ENCODE measurements at places on chromosomes 5 and 9.

DNA sequence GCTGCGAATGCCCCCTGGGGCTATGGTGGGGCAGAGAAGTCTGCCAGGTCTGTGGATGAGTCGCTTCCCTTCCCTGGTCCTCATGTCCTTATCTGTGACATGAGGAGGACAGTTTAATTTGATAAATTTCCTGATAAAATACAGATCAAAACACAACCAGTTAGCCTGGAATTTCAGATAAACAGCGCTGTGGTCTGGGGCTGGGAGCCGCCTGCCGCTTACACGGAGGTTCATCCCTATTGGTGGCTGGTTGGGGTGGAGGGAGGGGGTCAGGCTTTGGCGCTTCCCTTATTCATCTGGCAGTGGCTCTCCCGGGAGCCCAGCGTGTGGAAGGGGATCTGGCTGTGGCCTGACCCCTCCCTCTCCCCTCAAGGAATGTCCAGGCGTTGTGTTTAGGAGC is 17.9 kb downstream of the CRB2 start:
- no peak for DNase-seq

DNA sequence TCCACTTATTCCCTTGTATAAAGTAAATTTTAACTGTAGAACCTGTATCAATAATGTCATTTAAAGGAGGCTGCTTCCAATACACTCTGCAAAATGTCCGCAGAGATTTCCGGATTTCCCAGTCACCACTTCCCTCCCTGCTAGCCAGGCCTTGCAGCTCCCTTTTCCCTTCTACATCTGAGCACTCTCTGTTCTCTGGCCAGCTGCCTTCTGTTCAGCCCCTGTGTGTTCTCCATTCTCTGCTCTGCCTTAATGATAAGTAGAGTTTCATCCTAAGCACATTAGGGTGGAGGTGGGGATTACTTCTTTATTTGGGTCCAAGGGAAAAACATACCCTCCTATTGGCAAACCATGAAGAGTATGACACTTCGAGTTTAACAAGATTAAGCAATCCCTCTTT is 719.6 kb upstream of the WWC1 start:
- DNase-seq, result no peak

- DNase-seq, result no peak
Observed at GRCh38 chr5:343461-344401, 22.2 kb downstream of the AHRR start.

GRCh38 chr9:99166149-99166548 is 55.6 kb downstream of the ALG2 start:
- no peak for DNase-seq

DNA sequence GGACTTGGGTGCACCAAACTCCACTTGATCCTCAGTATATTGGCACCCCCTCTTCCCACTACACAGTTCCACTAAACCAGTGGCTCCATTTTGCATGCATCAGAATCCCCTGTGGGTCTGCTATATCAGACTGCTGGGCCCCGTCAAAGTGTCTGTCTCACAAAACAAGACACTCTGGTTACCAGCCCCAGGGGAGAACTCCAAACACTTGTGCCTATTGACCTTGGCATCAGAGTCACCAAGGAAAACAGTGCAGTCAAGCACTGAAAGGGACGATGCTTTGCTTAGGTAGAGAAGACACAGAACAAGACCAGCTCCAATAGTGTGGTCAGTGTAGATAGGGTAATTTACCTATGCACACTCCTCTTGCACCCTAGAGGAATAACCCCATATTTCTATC is 205.8 kb upstream of the RAI14 start:
- no peak for DNase-seq

DNA sequence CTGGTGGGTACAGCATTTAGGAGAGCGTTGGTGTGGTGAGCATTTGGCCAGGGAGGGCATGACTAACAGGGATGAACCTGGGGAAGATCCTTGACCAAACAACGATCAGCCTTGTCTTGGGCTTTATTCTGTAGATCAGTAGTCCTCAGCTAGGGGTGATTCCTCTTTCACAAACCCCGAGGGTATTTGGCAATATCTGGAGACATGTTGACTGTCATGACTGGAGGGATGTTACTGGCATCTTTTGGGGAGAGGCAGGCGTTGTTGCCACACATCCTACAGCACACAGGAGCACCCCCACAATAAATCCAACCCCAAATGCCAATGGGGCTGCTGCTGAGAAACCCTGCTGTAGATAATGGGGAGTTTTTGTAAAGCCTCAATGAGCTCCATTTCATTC is 43.9 kb downstream of the OSTF1 start:
- no peak for DNase-seq

DNA sequence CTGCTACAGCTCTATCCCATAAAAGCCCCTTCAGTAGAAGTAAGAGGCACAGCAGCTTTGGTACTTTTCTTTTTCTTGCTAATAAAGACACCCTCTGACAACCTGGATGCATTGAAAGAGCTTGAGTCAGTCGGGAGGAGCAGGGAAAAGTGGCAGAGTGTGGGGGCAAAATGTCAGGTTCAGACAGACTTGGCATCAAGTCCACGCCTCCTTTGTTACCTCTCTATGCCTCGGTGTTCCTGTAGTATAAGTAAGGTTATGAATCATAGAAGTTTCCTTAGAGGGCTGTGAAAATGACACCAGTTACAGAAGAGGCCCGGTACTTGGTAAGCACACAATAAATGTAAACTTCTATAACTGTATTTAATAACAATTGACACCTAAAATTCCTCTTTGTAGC is 133.9 kb downstream of the ESM1 start:
- no peak for DNase-seq

DNA sequence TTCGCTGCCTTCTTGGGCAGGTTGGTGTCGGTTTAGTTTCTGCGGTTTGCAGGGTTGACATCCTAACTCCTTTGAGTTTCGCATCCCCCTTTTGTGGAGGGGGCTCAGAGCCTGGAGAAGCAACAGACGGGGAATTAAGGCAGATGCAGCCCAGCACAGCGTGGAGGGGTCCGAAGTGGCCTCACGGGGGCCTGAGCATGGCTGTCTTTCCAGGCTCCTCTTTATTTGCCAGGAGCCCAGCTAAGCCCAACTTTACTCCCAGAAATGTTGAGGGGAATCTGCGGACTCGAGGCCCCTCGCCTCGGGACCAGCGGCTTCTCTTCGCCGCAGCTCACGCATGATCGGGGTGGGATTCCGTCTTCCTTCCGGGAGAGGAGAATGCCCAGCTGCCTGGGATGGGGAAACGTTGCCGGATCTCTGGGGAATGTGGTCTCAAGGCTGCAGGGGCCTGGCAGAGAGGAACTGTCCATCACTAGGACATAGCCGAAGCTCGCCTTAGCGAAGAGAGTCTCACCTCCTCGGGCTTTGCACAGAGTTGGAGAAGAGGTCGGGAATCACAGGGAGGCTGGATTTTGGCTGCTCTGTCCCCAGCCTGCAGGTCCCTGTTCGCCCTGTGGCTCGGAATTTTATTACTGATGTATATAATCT is 1.3 kb downstream of the RAI14 start:
- no peak for DNase-seq

DNA sequence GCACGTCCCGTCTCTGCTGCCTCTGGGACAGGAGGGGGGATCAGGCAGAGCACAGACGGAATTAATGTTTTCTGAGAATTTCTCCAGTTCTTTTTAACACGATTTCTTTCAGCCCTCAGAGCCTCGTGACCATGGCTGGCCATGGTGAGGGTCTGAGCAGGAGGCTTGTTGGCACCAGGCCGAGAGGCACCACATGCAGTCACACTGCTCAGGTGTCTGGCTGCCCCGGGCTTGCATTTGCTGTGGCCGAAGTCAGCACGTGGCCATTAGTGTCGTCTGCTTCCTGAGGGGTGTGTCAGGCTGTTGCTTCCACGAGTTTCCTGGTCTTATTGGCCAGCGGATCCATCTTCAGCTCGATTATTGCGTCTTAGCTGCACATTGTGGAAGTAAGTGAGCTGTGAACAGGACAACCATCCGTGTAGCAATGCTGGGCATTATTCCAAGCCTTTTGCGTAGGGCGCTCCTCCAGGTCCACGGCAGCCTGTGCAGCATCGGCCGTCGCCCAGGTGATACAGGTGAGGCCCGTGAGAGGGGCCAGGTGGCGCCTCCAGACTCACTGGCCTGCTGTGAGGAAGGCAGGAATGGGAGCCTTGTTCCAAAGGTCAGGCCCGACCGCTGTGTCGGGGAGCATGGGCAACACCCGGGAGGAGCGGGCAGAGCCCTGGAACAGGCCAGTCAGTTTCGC is 114.2 kb upstream of the CACNA1B start:
- DNase-seq, result no peak

DNA sequence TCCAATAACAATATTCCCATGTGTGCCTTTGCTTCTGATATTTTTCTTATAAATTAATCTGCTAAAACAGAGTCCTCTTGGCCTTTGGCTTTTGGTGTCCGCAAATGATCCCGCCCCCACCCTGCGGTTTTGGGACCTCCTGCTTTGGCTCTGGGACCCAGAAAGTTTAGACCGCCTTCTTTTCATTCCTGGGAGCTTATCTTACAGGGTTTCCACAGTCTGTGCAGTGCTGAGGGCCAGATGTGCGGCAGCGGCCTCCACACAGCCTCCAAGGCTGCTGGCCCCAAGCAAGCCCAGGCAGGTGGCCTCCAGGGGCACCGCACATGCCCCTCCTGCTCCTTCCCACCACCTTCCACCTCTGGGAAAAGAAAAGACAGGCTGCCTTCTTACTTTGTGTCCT is 191.5 kb downstream of the ERCC6L2 start:
- no peak for DNase-seq

GRCh38 chr5:20608567-20608966 is 620.6 kb upstream of the CDH18 start:
- no peak for DNase-seq

DNA sequence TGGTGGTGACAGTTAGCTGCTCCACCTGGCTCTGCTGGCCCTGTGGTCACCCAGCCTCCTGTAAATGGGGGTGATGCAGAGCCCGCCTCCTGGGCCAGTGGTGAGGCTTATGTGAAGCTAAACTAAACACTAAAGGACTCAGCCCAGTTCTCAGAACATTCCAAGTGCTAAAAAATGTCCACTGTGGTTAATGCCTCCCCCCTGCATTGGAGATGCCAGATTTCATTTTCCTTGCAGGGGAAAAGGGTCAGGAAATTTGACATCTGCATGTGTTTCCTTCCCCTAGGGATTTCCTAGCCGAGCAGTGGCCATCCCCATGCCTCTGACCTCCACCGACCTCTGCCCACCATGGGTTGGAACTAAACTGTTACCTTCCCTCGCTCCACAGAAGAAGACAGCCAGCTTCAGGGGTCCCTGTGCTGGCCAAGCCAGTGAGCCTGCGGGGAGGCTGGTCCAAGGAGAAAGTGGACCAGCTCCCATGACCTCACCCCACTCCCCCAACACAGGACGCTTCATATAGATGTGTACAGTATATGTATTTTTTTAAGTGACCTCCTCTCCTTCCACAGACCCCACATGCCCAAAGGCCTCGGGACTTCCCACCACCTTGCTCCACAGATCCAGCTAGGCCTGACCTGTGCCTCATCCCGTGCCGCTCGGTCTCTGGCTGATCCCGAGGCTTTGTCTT is 13.0 kb downstream of the CD74 start:
- no peak for DNase-seq

DNA sequence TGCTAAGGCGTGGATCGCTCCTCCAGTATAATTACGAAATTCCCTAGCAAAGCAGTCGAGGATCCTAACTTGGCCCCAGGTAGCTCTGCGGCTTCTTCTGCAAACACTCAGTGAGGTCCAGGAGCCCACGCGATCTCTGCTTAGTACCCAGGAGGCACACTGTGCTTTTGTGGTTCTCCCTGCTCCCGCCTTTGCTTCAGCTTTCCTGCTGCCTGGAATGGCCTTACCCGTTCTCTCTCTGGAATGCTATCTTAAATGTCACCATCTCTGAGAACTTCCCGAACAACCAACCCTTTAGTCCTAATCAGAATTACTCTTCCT is 639 bp downstream of the INVS start:
- DNase-seq, result no peak

DNA sequence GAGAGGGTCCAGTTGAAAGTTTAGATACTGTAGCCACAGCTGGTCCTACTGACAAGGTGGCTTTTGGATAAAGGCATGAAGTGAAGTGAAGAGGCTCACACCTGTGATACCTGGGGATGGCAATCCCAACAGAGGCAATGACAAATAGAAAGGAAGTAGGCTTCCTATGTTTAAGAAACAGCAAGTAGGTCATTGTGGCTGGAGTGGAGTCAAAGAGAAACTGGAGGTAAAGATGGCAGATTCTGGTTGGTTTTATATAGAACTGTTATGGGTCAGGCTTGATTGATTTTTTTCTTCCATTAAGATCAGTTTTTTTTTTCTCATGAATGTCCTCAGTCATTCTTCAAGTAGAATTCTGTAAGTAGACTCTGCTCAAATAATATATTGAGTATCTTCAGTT is 79.5 kb downstream of the ANXA1 start:
- no peak for DNase-seq

DNA sequence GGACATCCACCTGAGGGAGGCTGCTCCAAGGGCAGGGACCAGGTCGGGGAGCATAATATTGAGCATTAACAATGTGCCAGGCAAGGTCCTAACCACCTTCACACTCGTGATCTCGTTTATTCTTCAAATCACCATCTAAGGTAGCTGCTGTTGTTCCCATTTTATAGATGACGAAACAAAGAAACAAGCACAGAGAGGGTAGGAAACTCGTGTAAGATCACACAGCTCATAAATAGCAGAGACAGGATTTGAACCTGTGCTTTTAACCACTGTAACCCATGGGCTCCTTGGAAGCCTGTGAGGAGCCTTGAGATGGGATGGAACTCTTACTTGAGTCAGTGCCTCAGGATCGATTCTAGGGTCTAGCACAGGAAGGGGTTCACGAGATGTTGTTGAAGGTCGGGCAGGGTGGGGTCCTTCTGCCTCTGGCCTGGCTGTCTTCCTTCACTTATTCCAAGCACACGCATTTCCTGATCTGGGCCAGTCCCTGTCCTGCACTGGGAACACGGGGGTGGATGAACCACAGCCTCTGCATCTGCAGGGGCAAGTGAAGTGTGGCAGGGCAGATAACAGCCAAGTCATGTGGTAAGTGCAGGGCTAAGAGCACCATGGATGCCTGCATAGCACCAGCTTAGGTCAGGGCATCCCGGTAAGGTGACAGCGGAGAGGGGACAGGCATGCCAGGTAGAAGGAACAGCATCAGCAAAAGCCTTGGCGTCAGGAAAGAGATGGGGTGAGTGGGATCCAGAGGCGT is 188.1 kb downstream of the MELK start:
- DNase-seq, result no peak

DNA sequence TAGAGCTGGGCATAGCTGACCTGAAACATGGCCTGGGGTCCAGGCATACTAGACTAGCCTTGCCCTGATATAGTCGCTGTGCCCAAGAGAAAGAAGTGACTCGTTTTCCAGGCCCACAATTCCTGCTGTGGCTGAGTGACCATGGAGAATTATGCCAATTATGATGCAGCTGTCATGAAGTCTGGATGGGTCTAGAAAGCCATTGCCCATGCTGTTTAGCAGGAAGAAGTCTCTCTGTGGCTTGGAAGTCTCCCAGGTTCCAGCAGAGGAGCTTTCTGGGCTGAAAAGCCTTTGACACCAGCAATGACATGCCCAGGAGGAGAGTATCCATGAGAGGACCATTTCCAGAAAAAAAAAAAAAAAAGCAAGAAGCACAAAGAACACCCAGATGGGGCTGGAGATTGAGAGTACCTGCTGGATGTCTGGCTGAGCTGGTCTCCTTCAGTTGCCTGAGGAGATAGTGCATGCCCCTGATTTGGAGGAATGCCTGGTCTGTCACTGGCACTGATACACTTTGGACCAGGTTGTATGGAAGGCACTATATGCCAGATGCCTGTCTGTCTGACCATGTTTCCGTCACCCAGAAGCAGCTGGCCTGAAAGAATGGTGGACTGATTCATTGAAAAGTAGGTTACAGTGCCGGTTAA is 128.0 kb upstream of the EPB41L4A start:
- no peak for DNase-seq
